ENCODE measurements at places on chromosomes 7 and 10.

GRCh38 chr10:118392761-118393160, 50.6 kb upstream of the FAM204A start:
- no peak for DNase-seq

DNA sequence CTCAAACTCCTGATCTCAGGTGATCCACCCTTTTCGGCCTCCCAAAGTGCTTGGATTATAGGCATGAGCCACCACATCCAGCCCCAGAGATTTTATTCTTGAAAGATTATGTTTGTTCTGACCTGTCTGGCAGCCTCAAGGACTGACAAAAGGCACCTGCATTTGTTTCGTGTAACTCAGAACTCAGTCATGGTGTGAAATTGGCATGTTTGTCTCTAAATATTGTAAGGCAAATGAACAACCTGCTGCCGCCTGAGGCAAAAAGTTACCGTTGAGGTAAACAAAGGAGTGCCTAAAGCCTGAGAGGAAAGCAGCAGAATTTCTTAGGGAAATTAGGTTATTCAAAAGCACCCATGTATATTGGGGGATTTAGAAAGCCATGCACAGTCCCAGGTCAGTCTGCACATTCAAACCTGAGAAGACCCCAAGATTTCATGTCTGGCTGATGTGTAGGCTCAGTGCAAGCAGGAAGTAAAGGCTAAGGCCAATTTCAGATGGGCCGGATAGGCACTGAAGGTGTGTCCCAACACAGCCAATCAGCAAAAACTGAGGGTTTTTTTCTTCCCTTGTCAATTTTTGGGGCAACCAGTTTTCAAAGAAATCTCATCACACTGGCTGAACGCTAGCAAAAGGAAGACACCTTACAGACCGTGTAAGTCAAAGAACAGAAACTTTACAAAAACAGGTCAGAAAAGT, 33.3 kb upstream of the HHEX start:
- no peak for DNase-seq

DNA sequence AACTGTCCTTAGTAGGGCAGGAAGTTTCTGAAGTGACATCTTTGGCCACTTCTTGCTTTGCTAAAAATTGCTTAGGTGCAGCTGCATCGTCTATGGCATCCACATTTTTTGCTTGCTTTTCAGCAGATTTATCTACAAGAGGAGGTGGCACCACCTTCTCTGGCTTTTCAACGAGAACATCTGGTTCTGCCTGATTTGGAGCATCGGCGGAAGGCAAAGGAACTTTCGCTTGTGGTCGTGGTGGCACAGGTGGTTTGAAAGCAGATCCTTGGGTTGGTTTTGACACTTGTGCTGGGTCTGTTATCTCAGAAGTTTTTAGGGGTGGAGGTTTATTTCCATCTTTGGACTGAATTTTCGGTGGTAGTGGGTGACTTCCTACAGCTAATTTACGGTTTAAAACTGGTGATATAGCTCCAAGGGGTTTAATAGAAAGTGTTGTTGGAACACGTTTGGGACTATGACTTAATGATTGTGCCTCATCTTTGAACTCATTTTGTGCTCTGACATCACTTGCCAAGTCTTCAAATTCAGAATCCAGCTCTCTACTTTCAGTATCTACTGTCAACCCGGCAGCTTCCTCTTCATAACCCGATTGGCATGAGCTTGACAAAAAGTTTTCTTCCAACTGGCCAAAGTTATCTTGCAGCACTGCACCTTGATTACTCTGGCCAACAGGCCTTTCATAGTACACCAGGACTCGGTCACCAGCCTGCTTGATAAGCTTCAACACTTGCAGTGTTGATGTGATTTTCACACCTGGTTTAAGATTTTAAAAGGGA, 44.0 kb downstream of the SLC18A2 start:
- no peak for DNase-seq

GRCh38 chr10:15180736-15181135, 12.2 kb upstream of the NMT2 start:
- no peak for DNase-seq

GRCh38 chr10:14325325-14325955, 5.3 kb downstream of the FRMD4A start:
- DNase-seq = peak; percentile 47

DNA sequence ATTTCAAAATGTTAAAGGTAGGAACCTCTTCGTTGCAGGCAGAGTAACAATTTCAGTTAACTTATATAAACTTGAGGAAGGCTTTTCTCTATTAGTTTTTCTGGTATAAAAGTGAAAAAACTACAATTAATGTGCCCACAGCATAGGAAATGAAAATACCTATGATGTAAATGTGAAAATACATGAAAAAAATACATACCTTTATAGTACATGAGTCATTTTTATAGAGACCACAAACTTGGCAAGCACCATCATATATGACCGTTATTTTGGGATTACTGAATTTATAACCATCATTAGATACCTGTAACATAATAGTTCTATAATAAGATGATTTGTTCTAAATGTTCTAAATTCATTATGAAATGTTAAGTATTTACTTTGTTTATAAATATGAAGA, 42.7 kb downstream of the VWDE start:
- no peak for DNase-seq

Measured in stimulated activated CD8-positive, alpha-beta memory T cell treated with anti-CD3 and anti-CD28 coated beads, Interleukin-2, amount 100 ng/mL, for 48 hours (primary cell).